NCI-H524 treated with DMSO at 0.1 percent for 48 hours (cell line): ENCODE measurements at places on chromosomes 1 and 21.

- DNase-seq: no peak
Observed at GRCh38 chr1:155081472-155082300, 3.0 kb downstream of the EFNA3 start.

GRCh38 chr21:27805696-27806095, 838.8 kb upstream of the ADAMTS5 start:
- no peak for DNase-seq

- DNase-seq: peak; percentile 10
Observed at GRCh38 chr1:32200226-32201010, at the start of gene CCDC28B. Gene CCDC28B, plus strand, starts transcription at chr1:32200595. Its CDS starts 1,341 bp downstream, at chr1:32201936.

- DNase-seq: no peak
Observed at GRCh38 chr21:35925497-35925896, 134.8 kb downstream of the SETD4 start.

DNA sequence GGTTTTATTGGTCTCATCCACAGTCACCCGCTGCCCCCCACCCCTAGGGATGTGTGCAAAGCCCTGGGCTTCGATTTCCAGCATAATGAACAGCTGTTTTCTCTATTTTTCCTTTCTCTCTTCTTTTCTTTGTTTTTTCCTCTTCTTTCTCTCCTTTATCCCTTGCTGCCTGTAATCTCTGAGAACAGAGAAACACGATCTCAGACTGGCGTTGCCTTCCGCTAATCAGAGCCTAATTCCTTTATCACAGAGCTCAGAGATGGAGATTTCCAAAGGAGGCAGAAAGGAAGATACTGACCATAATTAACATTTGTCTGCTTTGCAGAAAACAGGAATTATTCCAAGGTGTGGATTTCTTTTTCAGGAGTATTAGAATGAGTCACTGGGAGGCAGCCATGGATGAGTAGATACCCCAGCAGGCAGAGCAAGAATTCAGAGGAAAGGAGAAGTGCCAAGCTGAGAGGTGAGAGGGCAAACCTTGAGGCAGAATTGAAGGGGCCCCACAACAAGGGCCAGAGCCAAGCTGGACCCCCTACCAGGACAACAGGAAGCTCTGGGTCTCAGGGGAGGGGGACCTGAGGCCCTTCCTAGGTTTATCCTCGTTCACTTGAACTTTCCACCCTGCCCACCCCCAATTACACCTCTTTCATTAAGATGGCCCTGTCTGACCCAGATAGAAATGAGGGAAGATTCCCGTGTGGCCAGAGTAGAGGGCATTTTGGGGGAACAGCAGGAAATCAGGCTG, 33.3 kb downstream of the MATN1 start:
- no peak for DNase-seq

DNA sequence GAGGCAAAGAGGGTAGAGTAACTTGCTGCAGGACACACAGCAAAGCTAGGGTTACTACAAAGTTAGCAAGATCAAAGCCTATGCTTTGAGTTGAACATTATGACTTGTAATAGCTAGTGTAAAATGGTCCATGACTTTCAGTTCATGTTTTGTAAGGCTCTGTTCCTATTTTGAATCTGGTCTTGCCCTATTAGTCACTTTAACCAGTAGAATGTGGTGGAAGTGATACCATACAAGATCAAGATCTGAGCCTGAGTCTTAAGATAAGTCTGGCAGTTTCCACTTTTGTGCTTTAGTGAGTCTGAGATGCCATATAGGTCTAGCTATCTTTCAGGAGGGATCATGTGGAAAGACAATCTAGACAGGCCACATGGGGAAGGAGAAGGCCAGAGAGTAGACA, 282.1 kb upstream of the BRINP3 start:
- no peak for DNase-seq

DNA sequence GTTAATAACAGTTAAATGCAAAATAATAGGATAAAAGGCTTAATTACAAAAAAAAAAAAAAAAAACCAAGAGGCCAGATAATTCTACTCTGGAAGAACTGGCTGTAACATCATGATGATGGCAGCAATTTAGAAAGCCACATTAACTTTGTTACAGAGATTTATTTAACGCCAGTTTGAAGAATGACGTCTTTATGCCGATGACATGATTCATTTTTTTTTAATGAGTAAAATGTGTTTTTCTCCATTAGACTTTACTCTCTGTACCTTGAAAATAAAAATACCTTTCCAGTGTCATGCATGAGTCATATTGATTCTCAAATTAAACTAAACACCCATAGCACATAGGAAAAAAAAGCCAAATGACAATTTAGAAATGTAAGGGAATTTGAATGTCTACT, 226.1 kb downstream of the RGS7 start:
- DNase-seq: no peak

GRCh38 chr1:160658162-160658813, 11.4 kb upstream of the SLAMF1 start:
- DNase-seq: no peak

GRCh38 chr1:58768971-58769808, 14.7 kb downstream of the JUN start:
- DNase-seq: no peak

DNA sequence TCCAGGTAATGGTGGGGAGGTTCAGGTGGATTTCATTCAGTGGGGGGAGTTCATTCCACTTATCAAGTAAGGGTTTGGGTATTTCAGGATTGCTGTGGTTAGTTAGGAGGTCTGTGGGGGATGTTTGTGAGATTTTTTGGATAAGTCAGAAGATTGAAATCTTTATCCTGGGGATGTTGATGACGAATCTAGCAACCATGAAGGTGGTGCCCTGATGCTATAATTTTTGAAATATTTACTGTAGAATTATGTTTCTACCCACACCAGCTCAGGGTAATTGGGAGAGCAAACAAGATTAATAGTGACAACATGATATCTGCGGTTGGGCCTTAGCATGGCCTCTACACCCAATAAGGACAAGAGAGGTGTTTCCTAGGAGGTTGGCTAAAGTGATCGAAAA, 28.3 kb downstream of the SUCO start:
- no peak for DNase-seq

DNA sequence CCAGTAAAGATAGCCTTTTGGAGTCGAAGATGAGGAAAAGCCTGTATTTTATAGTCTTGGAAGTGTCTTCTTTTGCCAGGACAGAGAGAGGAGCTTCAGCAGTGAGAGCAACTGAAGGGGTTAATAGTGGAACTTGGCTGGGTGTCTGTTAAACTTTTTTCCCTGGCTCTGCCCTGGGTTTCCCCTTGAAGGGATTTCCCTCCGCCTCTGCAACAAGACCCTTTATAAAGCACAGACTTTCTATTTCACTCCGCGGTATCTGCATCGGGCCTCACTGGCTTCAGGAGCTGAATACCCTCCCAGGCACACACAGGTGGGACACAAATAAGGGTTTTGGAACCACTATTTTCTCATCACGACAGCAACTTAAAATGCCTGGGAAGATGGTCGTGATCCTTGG, at the start of gene VCAM1:
TSS of gene VCAM1 (plus strand) at position 253 of the 400 bp plus-strand sequence. CDS start at position 372, 119 bp downstream.
- no peak for DNase-seq

- DNase-seq: no peak
Observed at GRCh38 chr1:67085326-67085725, 31.4 kb upstream of the SLC35D1 start.
